ENCODE measurements at places on chromosomes 7 and 10.

GRCh38 chr10:110863361-110863760 lies 8.4 kb upstream of the PDCD4 start:
- no peak for DNase-seq

GRCh38 chr7:121774563-121774962 lies 98.4 kb upstream of the PTPRZ1 start:
- no peak for DNase-seq

- no peak for DNase-seq
These were observed 188.8 kb downstream of the PARD3 start for GRCh38 chr10:34626158-34626880.

GRCh38 chr10:22345301-22346095 lies at the start of gene SPAG6:
SPAG6 (plus strand) TSS chr10:22345496; CDS start chr10:22345612, 116 bp downstream.
- DNase-seq, result no peak

DNA sequence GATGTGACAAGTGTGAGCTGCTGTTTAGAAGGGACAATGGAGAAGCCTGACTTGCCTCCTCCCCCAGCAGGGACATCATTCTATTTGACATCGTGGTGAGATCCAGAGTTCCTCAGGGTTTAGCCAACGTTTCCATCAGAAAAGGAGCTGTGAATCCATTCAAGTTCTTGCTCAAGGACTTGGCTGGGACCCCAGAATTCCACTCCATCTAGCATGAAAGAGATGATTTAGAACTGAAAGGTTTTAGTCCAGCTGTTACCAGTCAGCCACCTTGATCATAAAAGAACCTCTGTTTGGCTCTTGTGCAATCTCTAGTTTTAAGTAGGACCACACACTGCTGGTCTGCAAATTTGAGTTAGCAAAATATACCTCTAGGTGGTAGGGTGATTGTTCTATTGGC lies 337.6 kb downstream of the FRMD4A start:
- no peak for DNase-seq

DNA sequence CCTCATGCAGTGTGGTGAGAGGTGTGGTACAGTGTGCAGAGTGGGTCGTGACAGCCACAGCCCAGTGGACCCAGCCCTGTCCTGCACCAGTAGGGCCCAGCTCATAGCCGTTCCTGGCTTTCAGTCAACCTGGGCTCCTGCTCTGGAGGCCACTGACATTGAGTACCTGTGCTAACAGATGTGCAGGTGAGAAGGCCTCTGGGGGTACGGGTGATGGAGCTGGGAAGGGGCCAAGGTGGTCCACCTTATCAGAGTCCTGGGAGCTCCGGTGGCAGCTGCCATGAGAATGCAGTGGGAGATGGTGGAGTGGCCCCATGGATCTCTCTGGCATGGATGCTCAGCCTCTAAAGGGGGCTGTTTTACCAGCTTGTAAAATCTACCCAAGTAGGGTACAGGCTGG lies 6.1 kb upstream of the TBRG4 start:
- no peak for DNase-seq

DNA sequence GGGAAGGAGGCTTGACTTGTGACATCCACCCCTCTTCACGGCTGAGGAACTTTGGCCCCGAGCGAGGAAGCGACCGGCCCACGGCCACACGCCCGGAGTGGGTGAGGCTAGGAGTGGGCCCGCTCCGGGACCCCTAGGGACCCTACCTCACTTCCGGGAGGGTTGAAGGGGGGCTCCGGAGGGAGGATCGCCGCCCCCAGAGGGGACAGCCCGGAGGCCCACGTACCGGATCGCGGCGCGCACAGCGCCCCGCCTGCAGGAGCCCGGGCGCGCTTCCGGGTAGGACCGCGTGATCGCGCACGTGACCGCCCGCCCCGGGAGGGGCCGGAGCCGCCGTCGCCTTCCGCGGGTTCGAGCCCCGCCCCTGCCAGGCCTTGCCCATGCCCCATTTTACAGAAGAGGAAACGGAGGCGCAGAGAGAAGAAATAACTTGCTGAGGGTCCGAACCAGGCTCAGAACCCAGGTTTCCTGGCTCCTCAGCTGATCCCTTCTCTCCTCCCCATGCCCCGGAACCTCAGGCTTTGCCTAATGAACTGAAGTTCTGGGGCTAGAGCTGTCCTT lies at the start of gene HPS1:
Gene HPS1 (minus strand): TSS at position 275 of the 561 bp plus-strand sequence. CDS start 3,695 bp downstream, outside the sequence.
- peak; percentile 53 for DNase-seq

DNA sequence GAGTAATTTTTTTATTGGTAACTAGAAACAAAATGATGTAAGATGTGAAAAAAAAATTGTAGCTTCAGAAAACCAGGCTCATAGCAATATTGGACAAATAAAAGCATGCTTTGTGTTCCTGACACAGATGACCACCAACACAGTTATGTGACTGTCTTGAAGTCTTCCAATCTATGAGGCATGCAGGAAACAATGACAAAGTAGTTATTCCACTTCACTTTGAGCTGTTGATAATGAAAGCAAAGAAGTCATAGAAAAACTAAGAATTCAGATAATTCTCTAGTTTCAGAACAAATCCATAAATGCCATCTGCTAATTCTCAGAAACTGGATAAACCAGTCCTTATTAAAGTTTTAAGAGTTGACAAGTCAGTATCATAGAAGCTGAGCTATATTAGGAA lies 378.4 kb upstream of the SEMA3D start:
- no peak for DNase-seq

DNA sequence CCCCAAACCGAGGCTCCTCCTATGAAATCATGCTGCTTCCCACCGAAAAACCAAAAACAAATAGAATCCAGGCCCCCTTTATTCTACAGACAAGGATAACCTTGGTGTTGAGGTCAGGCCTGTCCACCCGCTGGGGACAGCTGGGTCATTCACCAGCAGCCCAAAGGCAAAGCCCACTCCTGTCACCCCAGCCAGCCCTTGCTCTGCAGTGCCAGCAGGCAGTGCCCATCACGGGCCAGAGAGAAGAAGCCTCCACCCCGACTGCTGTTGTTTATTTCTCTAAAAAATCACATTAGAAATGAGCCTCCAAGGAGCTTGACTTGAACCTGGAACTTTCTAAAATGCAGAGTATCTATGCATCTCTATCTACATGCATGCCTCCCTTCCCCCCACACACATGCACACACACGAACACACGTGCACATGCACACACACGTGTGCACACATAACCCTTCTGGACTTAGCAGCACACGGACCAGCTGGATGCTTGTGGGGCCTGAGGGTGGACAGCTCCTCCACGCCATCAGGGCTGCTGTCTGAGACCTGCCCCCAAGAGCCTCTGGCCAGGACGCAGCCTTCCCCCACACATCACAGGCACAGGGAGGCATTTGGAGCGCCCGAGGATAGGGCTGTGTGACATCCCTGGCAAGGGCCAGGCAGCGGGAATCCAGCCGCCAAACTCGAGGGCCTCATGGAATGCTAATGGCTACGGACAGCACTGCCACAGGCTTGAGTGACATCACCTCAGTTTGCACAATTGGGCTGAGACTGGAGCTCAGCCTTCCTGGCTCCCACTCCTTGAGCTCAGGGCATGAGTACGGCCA lies 22.8 kb downstream of the PRKAG2 start:
- DNase-seq, result no peak

DNA sequence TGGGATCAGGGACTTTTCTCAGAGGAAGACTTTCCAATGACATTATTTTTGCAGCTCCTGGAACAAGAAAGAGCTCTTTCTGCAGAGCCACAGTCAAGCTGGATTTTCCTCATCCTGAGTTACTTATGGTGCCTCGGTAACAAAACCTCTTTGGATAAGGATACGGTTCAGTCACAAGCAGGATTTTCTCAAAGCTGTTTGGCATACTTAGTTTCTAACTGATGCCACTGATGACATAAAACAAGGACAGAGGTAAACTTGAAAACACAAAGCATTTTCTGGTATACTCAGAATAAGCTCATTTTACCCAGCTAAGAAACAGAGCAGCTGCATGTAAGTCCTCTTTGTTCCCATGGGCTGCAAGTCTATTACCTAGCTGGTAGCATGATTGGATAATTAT lies 340.9 kb upstream of the MEOX2 start:
- no peak for DNase-seq

All from activated T-helper 1 cell treated with anti-CD3 and anti-CD28 coated beads, Interleukin-2, amount 50 U/mL, for 16 hours (primary cell).